Stomach (tissue), 19 donors: ENCODE measurements at places on chromosomes 2 and 18. TPM values are rescaled to one million over a fixed set of nuclear protein-coding genes. Genes with fewer than 3 reads are reported as not detected.
A peak's percentile ranks its signal among the peaks of the same experiment; 100 is the strongest.

DNA sequence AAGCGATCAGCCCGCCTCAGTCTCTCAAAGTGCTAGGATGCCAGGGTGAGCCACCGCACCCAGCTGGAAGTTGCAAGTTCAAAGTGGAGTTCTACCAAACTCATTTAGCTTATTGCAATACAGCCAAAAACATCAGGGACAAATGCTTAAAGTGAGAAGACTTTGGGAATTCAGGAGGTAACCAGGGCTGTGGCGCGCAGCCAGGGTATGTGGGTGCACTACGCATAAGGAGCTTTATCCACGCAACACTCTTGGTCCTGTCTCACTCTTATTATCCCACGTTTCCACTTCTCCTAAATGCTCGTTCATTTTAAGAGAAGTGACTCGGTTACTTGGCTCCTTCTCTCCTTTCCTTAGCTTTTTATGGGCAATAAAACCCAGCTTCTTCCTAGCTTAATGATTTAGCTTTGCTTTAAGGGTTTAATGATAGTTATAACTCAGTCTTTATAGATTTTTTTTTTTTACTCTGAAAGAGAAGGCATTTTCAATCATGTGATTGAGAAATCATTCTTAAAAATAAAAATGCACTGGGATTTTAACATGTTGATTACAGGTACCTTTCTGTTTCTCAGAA, 199.8 kb downstream of the KCNE4 start:
- DNase-seq, result no peak

GRCh38 chr18:9570255-9570654, 44.1 kb downstream of the PPP4R1 start:
- no peak for DNase-seq

- no peak for DNase-seq
These were observed 78.8 kb upstream of the FAM136A start for GRCh38 chr2:70380621-70381020.

- DNase-seq, result no peak
These were observed 53.0 kb downstream of the EPHA4 start for GRCh38 chr2:221518935-221519625.

- DNase-seq, result no peak
These were observed 39.8 kb upstream of the AAK1 start for GRCh38 chr2:69683170-69683971.

GRCh38 chr18:64840911-64841701, 692.2 kb upstream of the LINC00305 start:
- peak; percentile 20 for DNase-seq

DNA sequence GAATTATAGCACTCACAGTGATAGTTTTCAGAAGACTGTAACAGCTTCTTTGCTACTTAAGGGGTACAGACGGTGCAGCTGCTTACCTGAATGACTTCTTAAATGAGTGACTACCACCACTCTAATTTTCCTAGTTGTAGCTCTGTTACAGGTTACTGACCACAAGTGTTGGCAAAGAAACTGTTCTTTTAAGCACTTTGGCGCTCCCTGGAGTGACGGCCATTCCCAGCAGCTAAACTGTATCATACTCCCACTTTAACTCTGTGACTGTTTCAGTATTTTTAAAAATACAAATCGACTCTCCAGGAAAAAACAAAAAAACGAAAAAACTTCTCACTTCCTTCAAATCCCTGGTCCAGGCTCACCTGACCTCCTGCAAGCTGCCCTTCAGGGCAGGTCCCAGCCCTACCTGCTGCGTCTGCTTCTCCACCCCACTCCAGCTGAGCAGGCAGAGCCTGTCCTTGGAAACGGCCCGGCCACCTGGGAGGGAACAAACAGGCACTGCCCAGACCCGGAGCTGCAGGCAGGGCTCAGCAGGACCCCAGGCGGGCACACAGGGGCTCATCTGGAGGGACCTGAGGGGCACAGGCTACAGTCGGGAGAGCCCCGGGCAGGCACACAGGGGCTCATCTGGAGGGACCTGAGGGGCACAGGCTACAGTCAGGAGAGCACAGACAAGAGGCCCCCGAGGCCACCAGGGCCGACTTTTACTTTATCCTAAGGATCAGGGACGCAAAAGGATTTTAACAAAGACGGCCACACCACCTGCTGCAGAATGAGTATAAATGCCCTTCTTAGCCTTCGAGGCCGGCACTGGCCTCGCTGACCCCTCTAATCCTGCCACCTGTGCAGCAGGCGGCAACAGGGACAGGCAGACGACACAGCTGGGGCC, 24.5 kb downstream of the SLC66A2 start:
- DNase-seq, result peak; percentile 18

- DNase-seq, result peak; percentile 44
These were observed 632 bp downstream of the AFTPH start for GRCh38 chr2:64524604-64525316.

DNA sequence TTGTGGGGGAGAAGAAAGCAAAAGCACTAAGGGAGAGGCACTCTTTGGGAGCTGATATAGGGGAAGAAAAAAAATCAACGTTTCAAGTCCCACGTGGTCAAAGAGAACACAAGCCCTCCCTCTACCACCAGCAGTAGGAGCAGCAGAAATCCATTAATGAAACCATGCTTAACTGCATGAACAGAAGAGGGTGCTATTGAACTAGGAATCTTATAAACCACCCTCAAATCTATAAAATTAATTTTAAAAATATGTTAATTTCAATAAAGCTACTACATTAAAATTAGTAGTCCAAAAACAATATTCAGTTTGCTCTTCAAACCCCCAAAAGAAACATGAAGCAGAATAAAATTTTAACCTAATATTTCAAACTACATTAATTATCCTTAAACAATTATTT, 147.8 kb downstream of the TMEM18 start:
- no peak for DNase-seq

The ESPNL gene
- total RNA-seq, result not detected

The RANBP2 gene
- 156 TPM for total RNA-seq

The TMEM182 gene
- 1.0 TPM for total RNA-seq

The ACMSD gene
- total RNA-seq, result not detected

The RTTN gene
- total RNA-seq, result 29.8 TPM

The SNRNP200 gene
- 74.0 TPM for total RNA-seq
